PC-9 (cell line): ENCODE measurements at places on chromosomes 7 and 10. TPM values are rescaled to one million over a fixed set of nuclear protein-coding genes. Genes with fewer than 3 reads are reported as not detected.

IFIT1B gene
- not detected in 2 replicates for total RNA-seq

PARP12 gene
- total RNA-seq, result 32.4 and 37.7 TPM in 2 replicates

PON3 gene
- 0.85 and 1.5 TPM in 2 replicates for total RNA-seq

GNGT1 gene
- total RNA-seq, result 1.1 TPM in 1 of 2 replicates, not detected in the other

KIAA1549 gene
- 20.2 and 26.6 TPM in 2 replicates for total RNA-seq

WDR86 gene
- total RNA-seq, result 7.7 and 12.4 TPM in 2 replicates

C1QL3 gene
- not detected in 2 replicates for total RNA-seq

PODXL gene
- total RNA-seq, result 57.5 and 75.3 TPM in 2 replicates

SLK gene
- 24.0 and 30.4 TPM in 2 replicates for total RNA-seq

ANXA8L1 gene
- 185 and 247 TPM in 2 replicates for total RNA-seq
